NCI-H1105 treated with DMSO at 0.1 percent for 48 hours (cell line): ENCODE measurements at places on chromosomes 4 and X.

- DNase-seq, result no peak
Measured at GRCh38 chr4:147029296-147029695, 83.6 kb upstream of the TTC29 start.

GRCh38 chr4:113560579-113560978 lies 201.0 kb downstream of the CAMK2D start:
- no peak for DNase-seq

GRCh38 chr4:124851741-124852140 lies 139.2 kb upstream of the ANKRD50 start:
- no peak for DNase-seq

- no peak for DNase-seq
Measured at GRCh38 chrX:133983974-133984845, 1.2 kb downstream of the GPC3 start.

- no peak for DNase-seq
Measured at GRCh38 chr4:150173982-150174398, 95.7 kb downstream of the DCLK2 start.

DNA sequence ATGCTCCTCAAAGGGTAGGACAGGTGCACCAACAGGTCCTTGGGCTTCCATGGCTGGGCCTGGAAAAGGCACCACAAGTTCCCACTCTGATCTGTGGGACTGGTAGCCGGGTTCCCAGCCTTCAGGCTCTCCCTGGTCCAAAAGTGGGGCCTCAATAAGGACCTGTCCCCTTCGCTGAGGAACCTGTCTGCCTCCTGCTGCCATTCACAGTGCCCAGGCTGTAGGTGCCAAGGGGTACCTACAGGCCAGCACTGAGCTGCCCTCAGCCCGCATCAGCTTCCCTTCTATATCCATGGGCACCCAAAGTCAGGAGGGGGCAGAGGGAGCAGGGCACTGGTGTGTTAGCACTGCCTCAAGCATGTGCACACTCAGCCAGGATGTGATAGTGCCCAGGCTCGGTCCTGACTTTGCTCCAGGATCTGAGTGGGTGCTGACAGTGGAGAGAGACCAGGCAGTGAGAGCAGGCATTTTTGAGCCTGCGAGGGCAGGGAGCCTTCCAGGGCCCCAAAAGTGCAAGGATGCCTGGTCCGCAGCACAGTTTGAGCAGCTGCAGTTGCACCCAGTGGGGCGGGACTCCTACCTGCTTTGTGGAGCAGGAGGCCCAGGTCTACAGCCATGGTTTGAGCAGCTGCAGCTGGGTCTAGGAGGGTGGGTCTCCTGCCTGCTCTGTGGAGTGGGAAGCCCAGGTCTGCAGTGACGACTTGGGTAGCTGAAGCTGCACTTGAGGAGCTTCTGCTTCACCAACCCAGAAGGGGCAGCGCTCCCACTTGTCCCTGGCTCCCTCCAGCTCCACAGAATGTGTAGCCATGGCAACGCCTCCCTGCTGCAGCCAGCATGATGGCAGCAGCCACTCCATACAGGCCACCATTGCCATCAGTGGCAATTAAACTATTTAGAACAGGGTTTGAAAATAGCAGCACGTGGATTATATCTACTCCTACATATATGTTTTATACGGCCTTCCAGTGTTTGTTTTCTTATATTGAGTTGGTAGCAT lies 376.4 kb downstream of the KCTD8 start:
- no peak for DNase-seq
